ENCODE measurements at places on chromosomes 1 and 21.

DNA sequence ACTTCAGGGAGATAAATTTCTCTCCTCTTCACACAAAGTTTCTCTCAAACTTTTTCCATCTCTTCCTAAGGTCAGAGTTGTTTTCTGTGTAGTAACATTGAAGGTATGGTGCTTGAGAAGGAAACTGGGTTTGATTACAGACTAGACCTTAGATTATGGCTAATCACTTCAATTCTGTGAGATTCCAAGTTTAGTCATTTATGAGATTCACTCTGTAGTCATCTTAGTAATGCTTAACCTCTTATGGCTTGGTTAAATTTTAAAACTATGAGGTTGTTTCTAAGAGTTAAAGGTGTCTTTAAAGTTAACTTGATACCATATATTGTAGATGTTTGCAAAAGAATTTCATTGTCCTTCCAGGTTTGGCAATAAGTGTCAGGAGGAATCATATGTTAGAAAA lies 1092.2 kb downstream of the KCNT2 start:
- DNase-seq: no peak

DNA sequence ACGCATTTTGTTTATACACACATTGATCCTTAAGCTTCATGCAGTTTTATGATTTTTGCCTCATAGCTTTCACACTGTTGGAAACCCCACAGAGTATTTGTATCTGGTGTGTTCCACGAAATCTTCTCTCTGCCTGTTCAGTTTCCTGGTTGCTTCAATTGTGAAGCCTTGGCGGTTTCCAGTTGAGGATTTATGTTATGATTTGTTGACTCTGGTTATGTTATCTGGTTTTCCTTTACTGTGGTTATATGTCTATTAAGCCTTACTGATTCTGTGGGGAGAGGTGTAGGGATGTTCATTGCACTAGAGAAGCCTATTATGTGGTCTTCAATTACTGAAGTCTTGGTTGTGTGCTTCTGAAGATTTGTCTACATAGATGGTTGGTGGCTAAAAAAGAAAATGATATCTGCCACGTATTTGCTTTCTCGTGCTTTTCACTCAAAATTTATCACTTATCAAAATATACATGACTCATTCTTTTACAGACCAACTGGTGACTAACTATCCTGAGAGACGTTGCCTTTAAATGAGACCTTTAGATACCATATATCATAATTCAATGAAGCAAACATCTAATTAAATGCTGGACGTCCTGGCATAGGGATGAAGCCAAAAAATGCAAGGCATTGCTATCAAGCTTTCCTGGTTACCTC lies 488.0 kb upstream of the B3GALT2 start:
- DNase-seq: no peak

DNA sequence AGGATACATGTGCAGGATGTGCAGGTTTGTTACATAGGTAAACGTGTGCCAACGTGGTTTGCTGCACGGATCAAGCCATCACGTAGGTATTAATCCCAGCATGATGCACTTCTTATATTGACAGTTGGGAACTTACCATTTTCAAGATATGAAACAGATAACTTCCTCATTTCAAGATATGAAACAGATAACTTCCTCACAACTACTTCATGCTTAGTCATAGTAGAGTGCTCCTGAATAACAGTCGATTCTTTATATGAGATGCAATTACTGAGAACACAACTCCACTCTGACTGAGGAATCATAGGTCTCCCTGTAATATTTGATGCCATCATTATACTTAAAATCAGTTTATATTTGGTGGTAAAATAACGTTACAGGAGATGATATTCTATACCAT lies 1124.3 kb downstream of the AMY1C start:
- DNase-seq: no peak

- peak; percentile 11 for DNase-seq
Measured at GRCh38 chr1:91148641-91149069, 126.8 kb upstream of the ZNF644 start.

- DNase-seq: no peak
Measured at GRCh38 chr1:95437781-95438180, 203.8 kb downstream of the RWDD3 start.

- DNase-seq: no peak
Measured at GRCh38 chr1:189619682-189620332, 857.9 kb downstream of the BRINP3 start.

GRCh38 chr1:31706384-31707058 lies 2.7 kb upstream of the COL16A1 start:
- DNase-seq: no peak

- no peak for DNase-seq
Measured at GRCh38 chr21:46223217-46223616, 5.4 kb downstream of the LSS start.

DNA sequence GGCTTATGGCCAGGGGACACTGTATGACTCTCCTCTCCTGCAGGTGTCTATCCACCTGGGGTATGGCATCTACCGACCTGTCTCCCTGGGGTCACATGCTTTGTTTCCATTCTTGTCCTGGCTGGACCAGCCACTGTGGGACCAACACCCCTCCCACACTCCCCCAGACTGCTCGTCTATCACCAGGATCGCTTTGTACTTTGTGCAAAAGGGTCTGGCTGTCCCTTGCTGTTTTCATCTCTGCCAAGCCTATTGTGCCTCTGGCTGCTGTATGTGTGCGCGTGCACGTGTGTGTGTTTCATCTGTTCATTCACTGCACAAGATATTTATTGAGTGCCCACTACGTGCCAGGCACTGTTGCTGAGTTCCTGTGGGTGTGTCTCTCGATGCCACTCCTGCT lies 25.5 kb downstream of the ETNK2 start:
- no peak for DNase-seq

- no peak for DNase-seq
Measured at GRCh38 chr1:156697481-156697880, 7.9 kb downstream of the CRABP2 start.

GRCh38 chr1:41713557-41714327 lies 205.0 kb downstream of the HIVEP3 start:
- DNase-seq: no peak

- no peak for DNase-seq
Measured at GRCh38 chr1:188615321-188615720, 1786.6 kb downstream of the PLA2G4A start.

DNA sequence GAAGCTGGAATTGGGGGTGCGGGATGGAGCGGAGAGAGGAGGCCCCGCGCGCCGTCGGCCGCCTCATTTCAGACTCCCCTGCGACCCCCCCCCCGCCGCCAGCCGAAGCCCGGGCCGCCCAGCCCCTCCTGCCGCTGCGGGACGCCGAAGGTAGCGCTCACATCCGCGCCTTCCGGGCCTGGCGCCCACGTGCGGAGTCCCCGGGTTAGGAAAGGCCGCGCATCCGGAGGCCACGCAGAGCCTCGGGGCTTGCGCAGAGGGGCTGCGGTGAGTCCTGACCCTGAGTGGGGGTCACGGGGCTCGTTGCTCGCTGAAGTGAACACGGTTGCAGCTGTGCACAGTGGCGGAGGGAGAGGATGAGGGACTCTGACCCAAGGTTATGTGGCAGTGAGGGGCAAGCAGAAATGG lies 552 bp upstream of the ZNF496 start:
- peak; percentile 41 for DNase-seq

DNA sequence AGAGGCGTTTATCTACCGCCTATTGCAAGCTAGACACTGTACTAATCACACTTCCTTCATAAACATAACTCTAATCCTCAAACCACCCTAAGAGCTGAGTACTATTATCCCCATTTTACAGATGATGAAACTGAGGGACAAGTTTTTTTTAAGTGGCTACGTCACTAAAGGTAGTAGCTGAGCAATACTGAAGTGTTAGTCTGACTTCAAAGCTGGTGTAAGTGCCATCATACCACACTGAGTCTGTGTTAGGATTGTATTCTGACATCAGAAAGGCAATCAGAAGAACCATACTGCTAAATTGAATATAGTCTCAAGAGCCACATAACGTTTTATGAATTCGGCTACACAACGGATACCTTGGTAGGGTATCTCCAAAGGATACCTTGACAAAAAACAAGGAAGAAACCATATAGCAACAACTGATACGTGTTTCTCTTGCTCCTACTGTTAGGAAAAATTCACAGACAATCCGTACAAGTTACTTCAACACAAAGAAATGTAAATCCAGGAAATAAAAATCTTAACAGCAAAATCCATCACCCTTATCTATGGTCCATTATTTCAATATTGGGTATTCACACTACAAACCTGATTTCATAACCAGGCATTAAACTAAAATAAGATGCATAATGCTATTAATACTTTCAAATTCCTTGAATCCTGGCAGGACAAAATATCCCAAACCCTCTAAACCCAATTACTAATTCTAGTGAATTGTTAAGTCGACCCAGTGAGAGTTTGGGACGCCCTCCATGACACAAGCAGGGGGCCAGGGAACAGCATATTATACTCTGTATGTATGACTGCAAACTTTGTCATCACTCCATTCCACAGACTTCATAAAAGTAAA lies 1.6 kb downstream of the TP53BP2 start:
- no peak for DNase-seq

DNA sequence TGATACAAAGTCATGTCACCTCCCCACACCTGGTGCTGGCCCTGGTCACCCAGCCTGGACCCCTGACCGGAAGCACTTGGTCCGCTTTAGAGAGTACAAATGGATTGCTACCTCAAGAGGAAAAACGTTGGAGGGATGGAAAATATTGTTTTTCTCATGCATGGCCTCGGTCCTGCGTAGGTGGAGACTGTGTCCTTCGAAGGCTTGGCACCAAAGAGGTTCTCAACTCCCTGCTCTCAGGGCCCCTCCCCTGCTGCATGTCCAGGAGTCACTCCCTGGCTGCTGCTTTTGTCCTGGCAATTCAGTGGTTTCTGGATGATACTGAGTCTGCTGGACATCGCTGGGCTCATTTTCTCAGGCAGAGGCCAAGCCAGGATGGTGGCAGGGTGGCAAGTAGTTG lies 529.8 kb downstream of the KIF26B start:
- no peak for DNase-seq

DNA sequence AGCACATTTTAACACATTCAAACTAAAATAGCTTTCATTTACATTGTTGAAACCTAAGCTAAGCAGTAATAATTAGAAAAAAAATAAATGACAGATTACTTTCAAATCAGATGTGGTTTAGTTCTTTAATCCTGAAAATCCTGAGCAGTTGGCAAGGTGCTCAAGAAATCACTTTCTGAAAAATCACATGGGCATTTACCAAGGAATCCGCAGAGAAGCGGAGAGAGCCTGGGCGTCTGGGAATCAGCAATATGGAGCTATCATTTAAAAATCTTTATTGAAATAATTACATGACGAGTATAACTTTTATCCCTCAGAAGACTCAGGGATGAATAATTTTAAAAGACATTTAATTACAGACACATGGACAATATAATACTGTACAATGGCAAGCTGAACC lies 30.2 kb downstream of the GRIK1 start:
- DNase-seq: no peak

GRCh38 chr1:77227381-77227780 lies 8.2 kb upstream of the PIGK start:
- DNase-seq: peak; percentile 24

Measured in GDM1 (cell line).